ENCODE measurements at places on chromosomes 1 and 21.
A peak's percentile ranks its signal among the peaks of the same experiment; 100 is the strongest.

DNA sequence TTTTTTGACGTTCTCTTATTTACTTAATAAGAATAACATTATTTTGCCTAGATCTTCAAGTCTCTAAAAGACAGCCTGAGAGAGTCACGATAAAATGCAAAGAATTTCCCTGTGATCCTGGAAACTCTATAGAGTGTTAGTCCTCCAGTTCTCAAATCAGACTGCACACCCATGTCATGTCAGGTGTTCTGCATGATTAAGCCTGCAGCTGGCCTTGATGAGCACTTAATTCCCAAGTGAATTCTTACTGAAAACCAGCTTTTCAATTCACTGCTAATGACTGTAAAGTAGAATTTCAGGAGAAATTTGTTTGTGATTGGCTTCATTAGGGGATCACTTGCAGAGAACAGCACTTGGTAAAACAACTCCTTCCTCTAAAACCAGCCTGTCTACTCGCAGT, 41.9 kb downstream of the CHML start:
- no peak for DNase-seq

DNA sequence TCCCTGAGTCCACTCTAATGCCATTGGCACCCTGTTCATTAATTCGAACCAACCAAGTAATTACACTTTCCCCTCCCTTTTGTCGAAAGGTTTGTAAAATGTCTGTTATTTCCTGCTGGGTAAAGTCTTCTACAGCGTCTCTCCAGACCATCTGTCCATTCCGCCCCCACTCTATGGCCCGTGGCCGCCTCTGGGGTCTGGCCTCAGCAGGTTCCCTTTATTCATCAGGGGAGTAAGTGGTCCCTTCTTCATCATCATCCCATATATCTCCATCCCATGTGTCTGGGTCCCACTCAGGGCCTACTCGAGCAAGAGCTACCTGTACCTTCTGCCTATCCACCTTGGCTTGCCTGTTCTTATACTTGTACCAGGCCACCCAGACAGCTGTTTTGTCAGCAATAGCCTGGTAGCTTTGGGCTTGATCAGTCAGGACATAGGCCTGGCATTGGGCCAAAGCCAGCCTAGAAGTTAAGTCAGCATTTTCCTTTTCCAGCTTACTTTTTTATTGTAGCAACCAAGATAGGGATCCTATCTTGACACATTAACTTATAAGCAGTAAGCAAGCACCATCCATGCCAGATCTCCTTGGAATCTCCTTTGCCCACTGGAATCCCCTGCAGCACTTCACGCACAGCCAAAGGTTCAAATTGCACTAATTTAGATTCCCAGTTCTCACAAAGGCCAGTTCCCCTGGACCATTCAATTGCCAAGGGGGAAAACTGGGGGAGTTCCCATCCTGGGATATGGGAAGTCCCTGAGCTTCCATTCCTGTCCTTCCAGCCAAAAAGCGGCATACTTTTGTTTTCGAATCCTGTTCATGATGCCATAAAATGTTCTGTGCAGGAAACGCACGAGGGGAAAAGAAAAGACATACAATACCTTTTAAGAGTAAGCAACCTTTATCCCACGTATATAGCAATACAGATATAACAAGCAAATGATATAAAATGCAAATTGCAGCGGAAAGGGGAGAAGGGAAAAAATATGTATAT, 6.6 kb upstream of the STUM start:
- no peak for DNase-seq

DNA sequence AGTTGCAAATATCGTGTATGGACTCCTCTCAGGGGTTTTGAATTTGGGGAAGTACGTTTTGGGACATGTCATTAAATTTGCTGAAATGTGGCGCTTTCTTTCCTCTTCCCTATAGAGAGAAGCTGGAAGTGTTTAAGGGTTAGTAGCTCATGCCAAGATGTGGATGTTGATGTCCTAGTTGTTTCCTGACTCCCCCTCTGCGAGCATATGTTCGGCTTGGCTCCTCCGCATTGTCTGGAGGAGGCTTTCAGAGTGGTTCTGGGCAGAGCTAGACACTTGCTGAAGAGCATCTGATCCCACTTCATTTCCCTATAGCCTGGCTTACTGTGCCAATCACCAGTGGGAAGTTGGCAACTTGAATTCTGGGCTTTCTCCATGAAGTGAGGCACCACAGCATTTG, 347.4 kb upstream of the B3GALT2 start:
- no peak for DNase-seq

DNA sequence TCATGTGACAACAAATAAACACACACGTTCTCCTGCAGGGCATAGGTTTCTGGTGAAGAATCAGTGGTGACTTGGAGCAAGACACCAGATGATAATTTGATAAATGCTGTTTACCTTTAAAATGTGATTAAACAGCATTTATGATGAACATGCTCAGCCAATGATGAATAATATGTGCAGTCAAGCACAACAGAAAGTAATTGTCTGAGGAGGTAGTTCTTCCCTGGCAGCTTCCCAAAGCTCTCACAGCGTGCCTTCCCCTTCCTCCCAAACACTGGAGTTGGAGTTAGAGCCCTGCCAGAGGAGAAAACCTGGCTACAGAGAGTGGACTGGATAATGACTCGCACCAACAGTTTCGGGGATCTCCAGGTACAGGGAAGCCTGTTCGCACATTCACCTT, 463.5 kb downstream of the SMYD3 start:
- DNase-seq = no peak

GRCh38 chr1:194367121-194367520, 1180.7 kb upstream of the B3GALT2 start:
- DNase-seq = no peak

GRCh38 chr1:107250169-107250568, 109.3 kb downstream of the NTNG1 start:
- no peak for DNase-seq

DNA sequence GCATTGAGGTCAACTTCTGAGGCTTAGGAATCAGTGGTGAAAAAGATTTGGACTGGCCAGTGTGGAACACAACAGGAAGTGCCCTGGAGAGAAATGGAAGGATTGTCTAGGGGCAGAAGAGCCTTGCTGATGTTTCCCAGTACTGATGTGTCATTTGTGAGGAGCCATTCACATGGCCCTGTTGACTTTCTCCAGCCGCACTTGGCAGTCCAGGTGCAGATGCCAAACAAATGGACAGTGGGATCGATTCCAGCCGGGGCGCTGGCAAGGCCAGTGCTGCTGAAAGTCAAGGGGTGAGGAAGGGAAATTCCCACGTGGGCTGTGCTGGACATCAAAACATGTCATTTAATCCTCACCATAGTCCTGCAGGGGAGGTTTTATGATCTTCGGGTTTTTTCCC, 4.9 kb upstream of the TRIM63 start:
- DNase-seq = no peak

- no peak for DNase-seq
Measured at GRCh38 chr1:217272385-217272784, 358.5 kb downstream of the GPATCH2 start.

- DNase-seq = no peak
Measured at GRCh38 chr1:22804406-22804805, 93.8 kb downstream of the EPHB2 start.

DNA sequence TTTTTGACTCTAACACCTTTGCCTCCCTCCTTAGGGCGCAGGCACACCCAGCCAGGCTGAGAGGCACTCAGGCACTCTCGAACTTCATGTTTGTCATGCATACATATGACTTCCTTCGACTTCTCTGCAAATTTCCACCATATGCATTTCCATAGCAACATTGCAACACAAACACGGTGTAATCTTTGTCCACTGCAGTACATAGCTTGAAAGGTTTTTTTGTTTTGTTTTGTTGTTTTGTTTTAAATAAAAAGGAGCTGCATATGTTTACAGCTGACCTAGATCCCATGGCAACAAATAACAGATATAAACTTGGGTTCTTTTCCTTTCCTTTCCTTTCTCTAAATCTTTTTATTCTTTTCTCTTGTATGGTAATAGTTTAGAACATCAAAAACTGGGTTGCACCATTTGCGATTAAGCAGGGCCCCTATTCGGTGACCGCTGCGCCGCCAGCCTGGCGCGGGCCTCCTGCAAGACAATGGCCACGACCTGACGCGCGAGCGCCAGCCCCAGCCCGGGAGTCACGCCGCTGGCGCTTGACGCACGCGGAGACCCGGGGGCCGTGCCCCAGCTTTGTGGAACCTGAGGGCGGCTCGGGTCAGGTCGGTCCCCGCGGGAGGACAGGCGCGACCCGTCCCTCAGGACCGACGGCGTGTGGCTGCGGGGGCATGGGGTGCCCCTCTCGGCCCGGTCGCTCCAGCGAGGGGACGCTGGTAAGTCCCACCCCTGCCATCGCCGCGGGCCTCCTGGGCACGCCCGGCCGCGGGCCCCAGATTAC, 35.2 kb downstream of the CCN1 start:
- DNase-seq = no peak

DNA sequence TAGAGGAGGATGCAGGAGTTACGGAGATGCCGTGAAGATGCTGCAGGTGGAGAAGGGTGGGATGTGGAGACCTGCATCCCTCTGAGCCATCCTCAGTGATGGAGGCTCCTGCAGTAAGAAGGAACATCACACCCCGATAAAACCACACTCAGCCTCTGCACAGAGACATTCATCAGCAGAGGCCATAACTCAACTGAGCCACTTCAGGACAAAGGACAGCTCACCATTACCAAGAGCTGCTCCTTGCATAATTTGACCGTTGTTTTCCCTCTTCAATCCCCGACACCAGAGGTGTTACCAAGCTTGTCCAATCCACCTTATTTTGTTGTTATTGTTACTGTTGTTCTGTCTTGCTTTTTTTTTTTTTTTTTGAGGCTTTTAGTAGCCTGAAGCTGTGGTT, 543.9 kb downstream of the AJAP1 start:
- DNase-seq = no peak

GRCh38 chr1:198117267-198117666, 39.5 kb upstream of the NEK7 start:
- no peak for DNase-seq

DNA sequence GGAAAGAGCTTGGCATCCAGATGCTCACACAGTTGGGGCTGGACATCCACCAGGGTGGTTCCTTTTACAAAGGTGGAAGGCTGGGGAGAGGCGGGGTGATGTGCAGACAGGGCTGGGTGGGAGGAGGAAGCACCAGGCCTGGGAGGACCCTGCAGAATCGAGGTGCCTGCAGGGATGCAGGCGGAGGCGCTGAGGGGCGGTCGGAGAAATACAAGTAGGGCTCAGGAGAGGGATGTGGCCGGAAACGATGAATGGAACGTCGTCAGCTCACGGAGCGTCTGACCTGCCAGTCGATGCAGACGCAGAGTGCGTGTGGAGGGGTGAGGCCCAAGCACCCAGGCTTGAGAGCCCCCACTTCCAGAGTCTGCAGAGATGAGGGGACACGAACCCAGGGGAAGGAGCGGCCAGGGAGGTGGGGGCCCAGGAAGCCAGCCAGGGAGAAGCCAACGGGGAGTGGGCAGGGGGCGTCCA, 63.4 kb downstream of the TRIM11 start:
- DNase-seq = no peak

DNA sequence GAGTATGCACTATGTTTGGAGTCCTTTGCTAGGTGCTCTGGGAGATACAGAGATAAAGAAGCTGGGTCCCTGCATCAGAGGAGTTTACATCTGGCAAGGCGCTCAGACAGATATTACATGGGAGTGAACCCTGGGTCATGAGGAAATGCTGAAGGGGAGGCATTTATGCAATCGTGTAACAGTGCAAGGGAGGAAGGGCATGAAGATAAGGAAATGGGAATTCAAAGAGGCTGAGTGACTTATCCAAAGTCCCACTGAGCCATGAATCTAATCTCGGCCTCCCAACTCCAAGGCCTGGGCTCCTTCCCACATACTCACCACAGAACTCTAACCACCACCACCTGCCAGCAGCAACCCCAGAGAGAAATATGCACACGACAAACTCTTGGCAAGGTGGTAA, 51.6 kb downstream of the FAM163A start:
- DNase-seq = no peak

GRCh38 chr1:161037661-161038522, 872 bp downstream of the TSTD1 start:
- DNase-seq = no peak

DNA sequence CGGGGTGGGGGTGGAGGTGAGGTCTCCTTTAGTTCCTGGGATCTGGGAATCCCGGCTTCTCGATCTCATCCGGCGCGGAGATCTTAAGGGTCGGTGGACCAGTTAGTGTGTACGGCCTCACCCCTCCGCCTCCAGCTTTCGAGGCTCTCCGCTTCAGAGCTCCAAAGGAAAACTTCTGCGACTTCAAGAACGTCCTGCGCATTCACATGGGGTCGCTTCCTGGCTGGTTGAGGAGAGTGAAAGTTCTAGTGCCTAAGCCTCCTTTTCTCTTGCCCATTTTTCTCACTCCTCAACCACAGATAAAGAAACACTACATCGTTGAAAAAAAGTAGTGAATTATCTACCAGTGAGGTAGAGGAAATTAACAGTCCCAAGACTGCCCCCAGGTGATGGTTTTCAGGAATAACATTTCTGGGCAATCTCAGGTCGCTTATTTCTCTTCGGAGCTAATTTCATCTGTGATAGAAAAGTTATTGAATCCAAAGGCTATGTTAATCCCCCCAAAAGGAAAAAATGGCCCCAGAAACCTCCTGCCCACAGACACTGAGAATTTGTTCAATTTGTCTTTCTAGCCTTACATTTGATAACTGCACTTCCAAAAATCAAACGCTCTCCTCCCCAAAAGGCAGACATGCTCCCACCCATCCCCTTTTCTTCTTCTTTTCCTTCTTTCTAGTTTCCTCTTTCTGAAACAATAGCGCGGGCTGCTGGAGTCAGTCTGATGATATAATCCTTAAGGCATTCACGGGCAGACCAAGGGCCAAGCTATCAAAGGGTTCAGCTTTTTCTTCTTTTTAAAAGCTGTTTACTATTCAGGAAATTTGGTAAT, 20.6 kb upstream of the TBX15 start:
- DNase-seq = peak; percentile 4

DNA sequence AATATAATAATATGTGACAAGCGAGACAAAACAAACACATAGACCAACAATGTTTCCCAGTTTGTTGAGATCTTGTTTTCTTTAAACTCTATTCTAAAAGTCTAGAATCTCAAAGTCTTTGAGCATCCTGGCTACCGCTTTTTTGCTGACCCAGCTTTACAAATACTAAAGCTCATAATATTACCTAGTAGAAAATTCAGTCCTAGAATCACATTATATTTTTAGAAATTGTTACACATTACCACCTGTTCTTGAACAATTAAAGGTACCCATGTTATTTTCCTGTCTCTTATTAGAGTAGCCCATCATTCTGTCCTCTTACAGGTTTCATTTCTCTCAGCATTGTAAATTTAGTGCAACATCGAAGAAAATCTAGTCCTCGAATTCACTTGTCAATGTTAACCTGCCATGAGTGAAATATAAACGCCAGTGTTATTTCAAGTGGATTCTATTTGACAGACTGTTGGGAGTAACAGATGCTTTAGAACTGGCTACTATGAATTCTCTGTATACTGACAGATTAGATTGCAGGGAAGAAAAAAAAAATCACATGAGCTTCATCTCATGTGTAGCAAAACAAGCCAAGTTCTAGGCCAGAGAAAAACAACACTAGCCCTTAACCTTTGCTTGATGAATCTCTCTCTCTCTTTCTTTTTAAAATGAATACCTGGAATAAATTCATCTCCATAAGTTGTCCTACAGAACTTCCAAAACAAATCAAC, 851.2 kb upstream of the ADAMTS5 start:
- no peak for DNase-seq

- DNase-seq = no peak
Measured at GRCh38 chr1:204530932-204531331, 14.7 kb downstream of the MDM4 start.

Data from midbrain (tissue), 1 donor.